CD4-positive, alpha-beta T cell (primary cell): ENCODE measurements at places on chromosomes 13 and 19. TPM values are rescaled to one million over a fixed set of nuclear protein-coding genes. Genes with fewer than 3 reads are reported as not detected.

The TMEM91 gene
- 7.7 TPM for total RNA-seq

The ANKLE1 gene
- total RNA-seq: 0.85 TPM

The LGI4 gene
- 0.70 TPM for total RNA-seq

The BCL2L12 gene
- total RNA-seq: 11.3 TPM

The CCNA1 gene
- total RNA-seq: not detected

The POSTN gene
- not detected for total RNA-seq

The ZNF578 gene
- 1.6 TPM for total RNA-seq

The GSX1 gene
- total RNA-seq: not detected

The CCDC122 gene
- 0.64 TPM for total RNA-seq
